Epithelial cell of proximal tubule (primary cell): ENCODE measurements at places on chromosomes 4 and X.
A peak's percentile ranks its signal among the peaks of the same experiment; 100 is the strongest.

GRCh38 chrX:97211070-97211469 is 327.4 kb downstream of the RPA4 start:
- DNase-seq = no peak

DNA sequence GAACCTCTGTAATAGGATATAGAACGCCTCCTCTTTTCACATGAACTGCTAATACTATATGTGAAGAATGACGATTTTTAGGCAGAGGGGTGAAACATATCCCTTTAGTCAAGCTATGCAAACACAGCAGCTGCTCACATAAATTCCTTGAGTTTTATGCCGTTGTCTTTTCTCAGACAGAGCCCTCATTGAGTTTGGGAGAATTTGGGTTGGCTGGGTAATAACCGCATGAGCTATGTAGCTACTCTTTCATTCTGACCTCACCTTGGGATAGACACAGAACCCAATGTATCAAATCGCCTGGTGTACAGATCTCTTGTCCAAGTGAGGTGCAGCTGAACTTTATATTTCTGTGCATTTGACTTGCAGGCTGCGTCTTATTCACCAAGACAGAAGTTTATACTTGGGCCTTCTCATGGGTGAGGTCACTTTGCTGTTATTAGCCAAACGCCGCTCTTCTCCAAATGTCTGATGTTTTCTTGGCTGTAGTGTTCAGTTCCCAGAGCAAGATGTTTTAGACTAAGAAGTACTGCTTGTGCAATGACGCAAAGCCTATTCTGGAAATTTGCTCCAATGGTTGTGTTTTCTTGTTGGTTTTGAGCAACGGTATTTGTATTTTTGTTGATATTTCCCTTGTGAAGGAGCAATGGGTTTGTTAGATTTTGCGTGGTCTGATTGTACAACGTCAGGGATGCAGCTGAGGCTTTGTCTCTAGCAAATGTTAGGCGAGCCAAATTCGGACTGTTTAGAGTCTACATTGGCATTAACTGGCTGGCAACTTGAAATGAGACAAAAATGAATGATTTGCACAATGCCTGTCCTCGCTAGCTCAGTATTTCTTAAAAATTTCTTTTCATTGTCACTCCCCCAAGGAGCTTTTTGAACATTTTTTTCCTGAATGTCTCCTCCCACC is 11.2 kb upstream of the SPARCL1 start:
- no peak for DNase-seq

DNA sequence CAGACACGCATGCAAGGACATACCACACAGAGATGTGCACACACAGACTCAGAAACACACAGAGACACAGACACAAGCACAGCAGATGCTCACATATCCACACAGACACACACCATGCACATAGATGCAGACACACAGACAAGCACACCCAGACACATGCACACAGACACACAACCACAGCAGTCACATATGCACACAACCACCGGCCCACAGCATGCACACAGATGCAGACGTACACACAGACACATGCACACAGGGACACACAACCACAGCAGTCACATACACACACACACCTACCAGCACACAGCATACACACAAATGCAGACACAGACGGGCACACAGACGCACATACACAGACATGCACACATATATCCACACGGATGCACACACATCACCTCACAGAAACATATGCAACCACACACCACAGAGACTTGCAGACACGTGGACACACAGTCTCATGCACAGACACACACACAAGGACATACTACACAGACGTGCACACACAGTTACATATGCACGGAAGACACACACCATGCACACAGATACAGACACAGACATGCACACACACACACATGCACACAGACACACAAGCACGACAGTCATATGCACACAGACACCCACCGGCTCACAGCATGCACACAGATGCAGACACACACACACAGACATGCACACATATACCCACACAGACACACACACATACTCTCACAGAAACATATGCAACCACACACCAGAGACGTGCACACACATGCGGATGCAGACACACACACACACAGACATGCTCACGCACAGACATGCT is 25.2 kb upstream of the SLC25A6 start:
- DNase-seq = no peak

DNA sequence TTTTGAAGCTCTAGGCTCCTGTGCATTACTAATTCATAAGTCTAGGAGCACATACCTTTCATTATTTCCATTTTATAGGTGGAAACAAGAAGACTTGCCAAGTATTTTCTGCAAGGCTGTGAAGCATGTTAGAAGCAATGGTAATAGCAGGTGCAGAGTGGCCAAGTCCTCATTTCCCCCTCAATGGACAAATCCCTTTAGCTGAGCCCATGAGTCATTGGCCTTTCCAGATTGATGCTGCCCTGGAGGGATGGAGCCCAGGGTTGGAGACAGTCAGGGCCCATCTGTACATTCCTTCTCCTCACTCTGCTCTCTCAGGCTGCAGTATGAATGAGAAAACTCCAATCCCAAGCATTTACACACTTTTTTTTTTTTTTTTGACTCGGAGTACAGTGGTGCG is 6.6 kb downstream of the MGST2 start:
- no peak for DNase-seq

GRCh38 chr4:25500626-25501316 is 123.7 kb downstream of the ANAPC4 start:
- no peak for DNase-seq

DNA sequence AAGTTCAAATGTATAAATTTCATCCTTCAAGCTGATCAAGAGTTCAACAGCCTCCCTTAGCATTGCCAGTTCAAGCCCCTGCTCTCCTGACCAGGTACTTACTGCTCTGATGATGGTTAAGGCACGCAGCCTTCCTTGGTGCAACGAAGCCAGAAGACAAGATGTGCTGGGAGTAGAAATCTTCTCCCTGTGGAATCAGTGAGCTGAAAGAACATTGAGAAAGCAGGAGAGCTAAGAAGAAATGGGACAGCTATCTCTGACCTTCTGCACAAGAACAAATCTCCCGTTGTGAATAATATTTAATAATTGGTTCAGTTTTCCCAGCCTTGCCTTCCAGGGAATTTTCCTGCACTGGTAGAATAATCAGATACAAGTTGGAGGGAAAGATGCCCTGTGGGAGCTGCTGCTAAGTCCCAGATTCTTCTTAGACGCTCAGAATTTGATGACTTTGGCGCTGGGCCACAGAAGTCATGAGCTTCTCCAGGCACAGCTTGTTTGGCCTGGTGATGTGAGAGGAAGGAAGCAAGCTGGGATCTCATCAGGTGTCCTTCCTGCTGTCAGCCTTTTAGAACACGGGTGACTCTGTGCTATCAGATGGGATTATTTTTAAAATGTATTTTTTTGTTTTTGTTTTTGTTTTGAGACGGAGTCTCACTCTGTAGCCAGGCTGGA is 77.8 kb downstream of the CD38 start:
- DNase-seq = no peak

GRCh38 chr4:1174941-1175634 is 2.7 kb upstream of the SPON2 start:
- no peak for DNase-seq

DNA sequence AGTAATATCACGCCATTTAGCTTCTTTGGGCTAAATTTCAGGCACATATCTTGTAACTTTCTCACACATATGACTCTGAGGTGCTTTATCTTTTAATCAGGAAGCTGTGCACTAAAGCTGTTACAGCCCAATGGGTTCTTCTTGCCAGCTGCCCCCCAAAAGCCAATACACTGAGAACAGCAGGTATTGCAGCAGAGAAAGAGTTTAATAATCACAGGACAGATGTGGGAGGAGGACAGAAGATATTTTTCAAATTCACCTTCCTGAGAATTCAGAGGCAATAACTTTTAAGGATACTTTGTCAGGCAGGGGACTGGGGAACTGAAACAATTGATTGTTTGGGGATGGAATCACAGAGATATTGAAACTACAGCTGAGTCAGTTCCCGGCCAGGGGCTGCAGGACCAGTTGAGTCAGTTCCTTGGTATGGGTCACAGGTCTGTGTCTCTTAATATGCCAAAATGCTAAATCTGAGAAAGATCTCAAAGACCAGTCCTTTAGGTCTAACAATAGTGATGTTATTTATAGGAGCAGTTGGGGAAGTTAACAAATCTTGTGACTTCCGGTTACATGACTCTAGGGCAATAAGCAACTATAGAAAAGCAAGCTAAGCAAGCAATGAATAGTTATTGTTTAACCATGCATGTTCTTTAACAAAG is 28.1 kb downstream of the DDIT4L start:
- peak; percentile 19 for DNase-seq

DNA sequence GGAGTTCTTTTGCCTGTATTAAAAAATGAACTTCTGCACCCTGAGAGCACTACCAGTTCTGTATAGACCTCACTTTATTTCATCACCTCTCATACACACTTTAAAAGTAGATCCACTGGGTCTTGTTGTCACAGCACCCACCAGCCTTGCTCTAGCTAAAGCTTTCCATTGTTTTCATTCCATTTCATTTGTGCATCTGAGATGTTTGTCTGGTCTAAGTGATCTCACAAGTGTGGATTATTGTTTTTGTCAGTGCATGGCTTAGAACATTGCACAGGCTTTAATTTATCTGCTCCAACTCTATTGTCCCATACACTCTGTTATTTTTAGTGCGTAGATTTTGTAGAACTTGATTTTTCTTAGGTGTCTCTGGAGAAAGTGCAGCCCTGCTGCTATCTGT is 1157.5 kb upstream of the PABPC4L start:
- no peak for DNase-seq

DNA sequence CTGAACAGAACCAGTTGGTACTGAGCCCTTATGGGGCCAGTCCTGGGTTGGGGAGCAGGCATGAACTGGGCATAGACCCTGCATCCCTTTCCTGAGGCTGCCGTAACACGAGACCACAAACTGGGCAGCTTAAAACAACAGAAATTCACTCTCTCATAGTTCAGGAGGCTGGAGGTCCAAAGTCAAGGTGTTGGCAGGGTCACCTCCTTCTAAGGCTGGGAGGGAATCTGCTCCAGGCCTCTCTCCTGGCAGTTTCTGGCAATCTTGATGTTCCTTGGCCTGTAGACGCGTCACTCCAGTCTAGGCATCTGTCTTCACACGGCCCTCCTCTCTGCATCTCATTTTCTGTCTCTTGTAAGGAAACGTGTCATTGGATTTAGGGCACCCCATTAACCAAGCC is 19.8 kb upstream of the SORCS2 start:
- no peak for DNase-seq

GRCh38 chr4:52248820-52249219 is 197.7 kb downstream of the SPATA18 start:
- peak; percentile 32 for DNase-seq

GRCh38 chrX:70554081-70554480 is 109.4 kb downstream of the DLG3 start:
- peak; percentile 2 for DNase-seq

DNA sequence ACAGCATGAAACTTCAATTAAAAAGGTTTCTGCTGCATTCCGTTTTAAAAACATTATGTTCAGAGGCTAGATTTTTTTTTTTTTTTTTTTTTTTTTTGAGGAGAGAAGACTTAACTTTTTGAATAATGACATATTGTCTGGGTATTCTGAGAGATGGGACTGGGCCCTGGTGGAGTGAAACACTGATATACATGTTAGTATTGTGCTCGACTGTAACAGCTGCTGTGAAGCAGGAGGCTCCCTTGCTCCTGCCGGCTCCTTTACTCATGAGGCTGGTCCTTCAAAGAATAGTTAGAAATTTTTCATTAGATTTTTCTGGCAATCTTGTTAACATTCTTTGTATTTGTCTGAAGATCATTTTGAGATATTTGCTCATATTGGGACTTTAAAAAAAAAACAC is 73.3 kb downstream of the TMEM131L start:
- no peak for DNase-seq

DNA sequence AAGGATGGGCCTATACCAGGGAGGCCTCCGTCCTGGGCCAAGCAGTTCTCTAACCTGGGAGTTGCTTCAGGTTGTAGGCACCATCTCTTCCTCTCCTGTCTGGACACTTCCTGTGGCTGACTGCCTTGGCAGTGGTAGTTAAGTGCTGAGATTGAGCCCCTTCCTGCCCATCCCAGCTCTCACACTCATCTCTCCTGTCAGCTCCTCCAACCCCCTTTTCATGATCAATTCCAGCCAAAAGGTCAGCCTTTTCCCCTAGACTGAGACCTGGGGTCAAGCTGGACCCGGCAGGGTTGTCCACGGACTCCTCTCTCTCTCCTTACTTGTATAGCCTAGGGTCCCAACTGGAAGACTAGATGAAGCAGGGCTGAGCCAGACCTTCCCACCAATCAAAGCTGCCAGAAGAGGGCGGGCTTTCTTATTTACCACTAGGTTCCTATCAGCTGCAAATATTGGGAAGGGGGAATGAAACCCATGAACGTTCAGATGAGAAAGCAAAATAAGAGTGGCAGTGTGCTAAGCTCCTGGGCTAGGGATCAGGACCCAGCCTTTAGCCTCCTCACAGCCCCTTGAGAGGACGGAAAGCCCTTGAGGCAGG is 34.5 kb downstream of the KDM5C start:
- no peak for DNase-seq

DNA sequence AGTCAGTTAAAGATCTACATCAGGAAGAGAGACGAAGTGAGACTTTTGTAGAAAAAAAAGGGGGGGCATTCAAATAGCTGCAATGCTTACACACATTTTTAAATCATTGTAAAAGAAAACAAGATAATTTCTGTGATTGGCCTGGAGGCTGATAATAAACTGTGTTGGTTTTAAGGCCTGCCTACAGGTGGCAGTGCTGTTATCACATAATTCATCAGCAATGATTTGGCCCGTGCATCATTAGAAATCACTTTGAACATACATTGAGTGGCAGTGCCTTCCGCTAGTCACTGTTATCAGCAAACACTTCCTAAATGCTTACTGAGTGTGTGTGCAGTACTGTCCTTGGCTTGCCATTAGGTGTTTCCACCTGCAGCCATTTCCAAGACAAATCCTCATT is 831.9 kb downstream of the TRIML1 start:
- DNase-seq = no peak

- no peak for DNase-seq
Observed at GRCh38 chr4:7985072-7985471, 45.4 kb upstream of the AFAP1 start.

DNA sequence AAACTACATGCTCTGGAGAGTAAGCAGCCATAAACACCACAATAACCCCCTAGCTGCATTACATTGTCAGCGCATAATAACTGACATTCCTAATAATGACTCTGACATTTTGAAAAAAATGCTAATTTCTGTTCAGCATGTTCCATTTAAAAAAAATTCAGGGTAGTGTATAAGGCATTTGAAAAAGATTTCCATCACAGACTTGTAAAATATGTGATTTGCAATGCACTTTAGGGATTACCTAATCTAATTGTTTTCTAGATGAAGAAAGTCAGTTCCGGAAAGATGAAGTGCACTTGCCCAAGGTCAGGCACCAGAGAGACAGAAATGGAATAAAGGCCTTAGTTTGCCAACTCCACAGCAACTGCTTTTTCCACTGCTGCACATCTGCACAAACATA is 55.3 kb downstream of the FANCB start:
- DNase-seq = no peak

DNA sequence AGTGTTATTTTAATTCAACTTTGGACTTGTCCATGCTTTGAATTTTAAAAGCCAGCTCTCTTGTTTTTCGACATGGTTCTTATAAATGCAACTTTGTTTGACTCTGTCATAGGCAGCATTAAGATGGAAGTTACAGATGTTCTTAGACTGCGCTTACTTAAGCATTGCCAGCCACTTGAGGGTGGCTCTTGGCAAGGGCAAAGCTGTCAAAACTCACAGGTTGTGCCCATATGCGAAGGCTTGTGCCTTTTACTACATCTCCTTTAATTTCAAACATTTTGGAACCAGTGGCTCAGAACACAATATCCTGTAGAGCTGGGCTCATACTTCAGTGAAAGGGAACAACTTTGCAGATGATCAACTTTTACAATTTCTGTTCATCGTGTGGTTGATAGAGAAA is 135.5 kb downstream of the TRAM1L1 start:
- no peak for DNase-seq

- no peak for DNase-seq
Observed at GRCh38 chrX:85115252-85115651, 111.6 kb downstream of the APOOL start.
